ENCODE measurements at places on chromosomes 2 and 18.

DNA sequence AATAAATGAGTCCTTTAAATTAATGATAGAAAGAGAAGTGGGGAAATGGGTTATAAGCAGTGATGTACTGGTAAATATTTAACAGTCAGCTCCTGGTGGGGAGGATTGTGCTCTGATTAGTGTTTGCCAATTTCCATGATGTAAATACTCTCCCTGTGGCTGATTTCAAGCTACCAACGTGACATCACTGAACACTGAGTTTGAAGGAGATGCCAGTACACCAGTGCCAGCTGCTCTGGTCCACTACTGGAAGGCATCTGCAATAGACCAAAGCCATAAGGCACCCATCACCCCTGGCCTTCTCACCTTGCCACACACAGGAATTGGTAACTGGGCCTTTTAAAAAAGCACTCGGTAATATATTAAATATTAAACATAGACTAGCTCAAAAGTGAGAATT, 77.7 kb downstream of the TGOLN2 start:
- no peak for DNase-seq

DNA sequence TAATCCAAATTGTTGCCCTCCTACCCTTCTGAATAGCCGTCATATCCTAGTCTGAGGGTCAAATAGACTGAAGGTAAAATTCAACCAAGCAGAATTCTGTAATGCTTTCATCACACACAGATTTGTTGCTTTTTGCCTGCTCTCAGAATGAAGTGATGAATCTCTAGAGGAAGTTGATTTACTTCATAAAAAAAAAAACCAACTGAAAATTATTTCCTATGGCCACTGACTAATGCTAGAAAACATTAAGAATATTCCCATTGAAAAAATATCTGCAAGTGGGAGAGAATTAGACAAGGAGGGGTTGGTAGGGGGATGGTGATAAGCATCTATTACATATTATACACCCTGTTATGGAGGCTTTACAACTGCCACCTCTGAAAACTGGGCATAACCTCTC, 2.3 kb upstream of the IL1RL2 start:
- no peak for DNase-seq

DNA sequence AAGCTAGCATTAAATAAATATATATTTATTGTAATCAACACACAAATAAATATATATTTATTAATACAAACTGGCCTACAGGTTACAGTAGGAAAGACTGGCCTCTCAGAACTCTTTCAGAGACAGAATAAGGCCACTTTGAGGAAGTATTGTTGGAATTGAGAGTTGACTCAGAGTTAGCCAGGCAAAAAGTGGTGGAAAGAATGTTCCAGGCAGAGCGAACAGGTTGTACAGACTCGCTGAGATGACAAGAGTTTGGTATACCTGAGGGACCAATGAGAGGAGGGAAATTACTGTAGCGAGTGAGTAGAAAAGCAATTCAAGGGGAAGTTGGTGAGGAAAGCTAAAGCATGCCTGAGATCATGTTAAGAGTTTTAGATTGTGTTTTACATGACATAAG, 19.0 kb upstream of the XDH start:
- DNase-seq: no peak

DNA sequence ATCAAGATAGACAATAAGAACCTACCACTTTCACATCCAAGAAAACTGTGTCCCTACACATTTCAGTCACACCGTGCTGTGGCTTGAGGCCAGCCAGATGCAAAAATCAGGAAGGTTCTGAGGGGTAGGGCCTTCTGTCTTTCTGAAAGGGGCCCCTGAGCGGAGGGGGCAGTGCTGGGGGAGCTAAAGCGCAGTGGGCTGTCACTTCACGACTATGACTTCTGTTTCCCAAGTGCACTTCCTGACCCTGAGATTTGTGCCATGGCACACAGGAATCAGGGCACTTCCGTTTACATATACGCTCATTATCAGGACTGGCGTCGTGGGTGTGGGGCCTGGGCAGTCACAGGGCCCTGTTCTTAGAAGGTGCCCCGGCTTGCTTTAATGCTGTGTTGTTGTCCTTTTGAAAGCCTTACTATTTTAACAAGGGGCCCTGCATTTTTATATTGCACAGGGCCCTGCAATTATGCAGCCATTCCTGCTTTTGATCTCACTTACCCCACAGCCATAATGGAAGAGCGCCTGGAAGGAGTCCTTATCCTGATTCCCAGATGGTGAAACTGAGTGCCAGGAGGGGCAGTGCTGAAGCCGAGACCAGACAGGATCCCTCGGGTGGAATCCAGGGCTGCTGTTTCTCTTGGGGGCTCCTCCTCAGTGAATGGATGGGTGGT, 620 bp downstream of the NGEF start:
- no peak for DNase-seq

DNA sequence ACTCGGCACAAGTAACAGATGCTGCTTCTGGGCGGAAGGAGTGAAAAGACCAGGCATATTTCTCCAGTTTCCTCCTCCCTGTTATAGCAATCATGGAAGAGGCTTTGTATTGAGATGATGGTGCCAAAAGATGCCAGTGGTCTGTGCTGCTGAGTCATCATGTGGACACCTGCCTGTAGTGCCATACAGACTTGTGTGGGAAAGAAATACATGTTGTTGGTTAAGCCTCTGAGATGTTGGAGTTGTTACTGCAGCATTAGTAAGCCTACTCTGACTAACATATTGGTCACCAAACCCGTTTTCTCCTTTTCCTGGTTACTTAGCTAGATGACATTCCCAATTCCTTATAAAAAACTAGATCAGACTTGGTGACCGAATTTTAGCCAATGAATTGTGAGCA, 356.9 kb downstream of the ZNF521 start:
- no peak for DNase-seq

GRCh38 chr2:174112073-174112472, 136.3 kb downstream of the OLA1 start:
- no peak for DNase-seq
